Hematopoietic multipotent progenitor cell treated with erythropoietin and hydrocortisone succinate and interleukin-3 and kit ligand, for 17 days (in vitro differentiated cells): ENCODE measurements at places on chromosomes 3 and 15.

DNA sequence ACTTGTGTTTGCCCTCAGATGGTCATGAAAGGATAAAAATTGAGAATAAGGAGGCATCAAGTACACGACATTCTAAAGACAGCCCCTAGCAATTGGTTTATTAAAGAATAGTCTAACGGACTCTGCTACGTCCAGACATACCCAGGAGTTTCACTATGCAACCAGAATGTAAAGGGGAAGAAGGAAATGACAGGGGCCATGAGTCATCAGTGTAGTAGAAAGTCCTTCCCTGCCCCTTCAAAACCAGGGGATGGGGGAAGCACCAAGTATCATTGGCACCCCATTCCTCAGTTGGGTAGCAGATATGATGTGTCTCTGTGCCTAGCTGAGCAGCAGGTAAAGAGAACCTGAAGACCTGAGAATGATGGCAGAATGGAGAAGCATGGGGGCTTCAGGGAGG is 367.4 kb downstream of the IL20RB start:
- DNase-seq = no peak

DNA sequence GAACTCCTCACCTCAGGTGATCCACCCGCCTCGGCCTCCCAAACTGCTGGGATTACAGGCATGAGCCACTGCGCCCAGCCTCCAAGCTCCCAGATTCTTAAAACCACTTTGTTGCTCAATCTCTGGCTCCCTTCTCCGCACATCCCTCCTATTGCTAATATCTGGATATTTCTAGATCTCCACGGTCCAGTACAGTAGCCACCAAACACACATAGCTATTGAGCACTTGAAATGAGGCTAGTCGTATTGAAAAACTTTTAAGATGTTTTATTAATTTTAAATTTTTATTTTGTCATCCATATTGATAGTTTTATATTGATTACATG is 44.3 kb downstream of the SLC28A1 start:
- no peak for DNase-seq

DNA sequence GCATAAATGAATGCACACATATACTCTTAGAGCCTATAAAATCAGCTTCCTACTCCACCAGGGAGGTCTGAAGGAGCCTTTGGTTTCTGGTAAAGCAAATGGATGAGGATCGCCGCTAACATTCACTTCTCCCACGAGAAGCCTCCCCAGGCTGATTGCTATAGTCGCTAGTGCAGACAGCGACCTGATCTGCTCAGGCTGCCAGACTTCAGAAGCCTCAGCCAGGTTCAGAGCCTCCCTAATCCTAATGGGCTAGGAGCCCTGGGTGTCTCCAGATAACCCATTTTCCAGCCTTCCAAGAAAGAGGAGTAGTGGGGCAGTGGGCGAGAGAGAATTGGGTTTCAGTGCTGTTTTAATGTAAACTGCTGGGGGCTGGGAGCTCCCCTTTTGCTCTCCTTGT is 35.4 kb downstream of the TPM1 start:
- no peak for DNase-seq

DNA sequence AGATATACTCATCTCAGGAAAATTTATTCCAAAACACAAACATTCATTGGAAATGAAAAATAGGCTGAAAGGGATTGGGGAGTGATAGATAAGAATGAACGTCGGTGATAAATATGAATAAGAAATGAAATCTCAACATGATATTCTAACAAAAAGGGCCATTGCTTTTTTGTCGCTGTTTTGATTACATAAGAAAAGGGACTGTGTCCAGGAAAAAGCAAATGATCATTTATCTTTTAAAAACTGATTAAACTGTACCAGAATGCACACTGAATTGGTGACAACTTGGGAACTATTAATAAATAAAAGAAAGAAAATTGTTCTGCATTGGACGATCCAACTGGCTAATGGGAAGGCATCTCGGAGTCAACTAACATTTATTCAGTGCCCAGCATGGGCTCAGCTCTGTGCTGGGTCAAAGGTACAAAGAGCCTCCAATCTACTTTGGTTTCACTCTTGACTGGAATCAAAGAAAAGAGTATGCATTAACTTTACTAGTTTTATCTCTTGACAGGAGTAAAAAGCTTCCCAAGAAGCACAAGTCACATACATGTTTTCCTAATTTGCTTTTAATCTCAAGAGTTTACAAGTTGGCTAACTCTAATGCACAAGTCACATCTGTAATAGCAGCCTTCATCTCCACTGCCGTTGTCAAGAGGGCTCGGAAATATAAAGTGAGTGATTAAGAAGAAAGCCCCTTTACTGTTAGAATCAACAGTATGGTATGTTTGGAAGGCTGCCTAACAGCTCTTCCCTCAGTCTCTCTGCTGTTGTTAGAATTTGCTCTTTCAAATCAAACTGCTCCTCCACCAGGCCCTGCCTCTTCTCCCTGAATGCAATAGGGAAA is 280.0 kb downstream of the IGSF11 start:
- DNase-seq = no peak

GRCh38 chr3:18806633-18807032 is 341.7 kb upstream of the KCNH8 start:
- no peak for DNase-seq

DNA sequence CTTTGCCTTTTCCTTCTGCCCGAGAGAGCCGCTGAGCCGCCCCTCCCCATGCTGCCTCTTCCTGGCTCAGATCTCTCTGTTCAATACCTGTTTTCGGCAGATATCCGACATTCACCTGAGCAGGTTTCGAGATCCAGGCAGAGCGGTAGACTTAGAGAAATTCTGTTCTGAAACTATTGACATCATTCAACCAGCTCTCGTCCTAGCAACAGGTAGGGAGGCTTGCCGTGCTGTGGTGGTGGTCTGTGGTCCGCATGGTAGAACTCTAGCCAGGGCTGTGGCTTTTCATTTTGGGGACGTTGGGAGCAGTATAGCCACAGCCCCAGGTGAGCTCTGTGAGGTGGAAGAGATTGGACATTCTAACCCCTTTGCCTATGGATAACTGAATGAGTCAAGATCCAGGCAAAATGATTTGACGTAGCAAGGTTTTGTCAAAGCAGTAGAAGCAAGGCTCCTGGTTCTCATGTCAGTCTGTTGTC is 810 bp downstream of the TMEM62 start:
- no peak for DNase-seq

GRCh38 chr3:101171681-101172191 is 148.6 kb downstream of the IMPG2 start:
- no peak for DNase-seq

- DNase-seq = no peak
These were observed 35.7 kb upstream of the CPB1 start for GRCh38 chr3:148791920-148792319.

- DNase-seq = no peak
These were observed 66.9 kb downstream of the KCNAB1 start for GRCh38 chr3:156187146-156187769.

- DNase-seq = no peak
These were observed 47.4 kb upstream of the MANF start for GRCh38 chr3:51337666-51338065.

- DNase-seq = no peak
These were observed 152.8 kb downstream of the TIGIT start for GRCh38 chr3:114446600-114446999.

DNA sequence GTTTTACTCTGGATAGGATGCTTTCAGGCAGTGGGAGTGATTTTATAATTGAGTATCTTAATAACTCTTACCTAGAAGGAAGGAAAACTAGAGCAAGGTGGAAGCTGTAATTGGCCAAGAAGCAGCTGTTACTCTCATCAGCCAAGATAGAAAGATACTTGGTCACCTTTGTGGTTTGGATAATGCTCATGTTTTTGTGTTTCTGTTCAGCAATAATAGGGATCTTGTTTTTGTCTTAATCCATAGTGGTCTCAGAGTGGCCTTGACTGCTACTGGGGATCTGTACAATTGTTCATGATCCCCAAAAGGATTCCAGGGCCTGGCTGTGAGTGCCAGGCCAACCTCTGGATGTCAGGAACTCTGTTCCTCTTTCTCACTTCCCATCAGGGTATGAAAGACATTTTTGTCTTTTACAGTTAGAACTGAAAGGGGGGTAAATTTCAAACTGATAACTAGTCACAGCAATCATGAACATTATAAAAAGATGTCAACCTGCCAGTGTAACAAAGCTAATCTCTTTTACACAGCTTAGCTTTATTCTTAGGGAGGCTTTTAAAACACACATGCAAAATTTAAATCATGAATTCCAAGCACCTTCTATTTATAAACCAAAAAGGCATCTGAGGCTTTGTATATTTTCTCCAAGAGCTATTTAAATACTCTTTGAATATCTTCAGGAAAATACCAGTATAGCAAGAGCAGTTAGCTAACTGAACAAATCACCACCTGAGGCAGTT is 6.0 kb downstream of the UBL7 start:
- no peak for DNase-seq

DNA sequence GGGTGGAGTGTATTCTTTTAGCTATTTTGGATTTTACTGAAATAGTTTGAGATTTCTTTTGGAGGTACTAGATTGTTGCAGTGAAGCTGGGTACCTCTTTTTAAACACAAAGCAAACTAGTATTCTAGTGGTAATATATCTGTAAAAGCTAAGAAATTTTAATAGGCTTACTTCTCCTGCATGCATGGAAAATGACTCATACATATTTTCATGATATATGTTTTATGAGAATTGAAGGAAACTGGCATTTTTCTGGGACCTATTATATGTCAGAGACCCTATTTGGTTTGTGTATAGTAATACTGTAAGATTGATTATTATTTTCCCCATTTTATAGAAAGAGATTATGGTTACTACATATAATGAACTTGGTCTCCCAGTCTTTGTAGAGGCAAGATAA is 851.0 kb downstream of the DIPK2A start:
- no peak for DNase-seq

- no peak for DNase-seq
These were observed 170.6 kb upstream of the EPHA3 start for GRCh38 chr3:88936831-88937230.

GRCh38 chr15:90222547-90222946 is 11.2 kb downstream of the CIB1 start:
- DNase-seq = no peak

- no peak for DNase-seq
These were observed 118.4 kb upstream of the GPR149 start for GRCh38 chr3:154548341-154548740.

DNA sequence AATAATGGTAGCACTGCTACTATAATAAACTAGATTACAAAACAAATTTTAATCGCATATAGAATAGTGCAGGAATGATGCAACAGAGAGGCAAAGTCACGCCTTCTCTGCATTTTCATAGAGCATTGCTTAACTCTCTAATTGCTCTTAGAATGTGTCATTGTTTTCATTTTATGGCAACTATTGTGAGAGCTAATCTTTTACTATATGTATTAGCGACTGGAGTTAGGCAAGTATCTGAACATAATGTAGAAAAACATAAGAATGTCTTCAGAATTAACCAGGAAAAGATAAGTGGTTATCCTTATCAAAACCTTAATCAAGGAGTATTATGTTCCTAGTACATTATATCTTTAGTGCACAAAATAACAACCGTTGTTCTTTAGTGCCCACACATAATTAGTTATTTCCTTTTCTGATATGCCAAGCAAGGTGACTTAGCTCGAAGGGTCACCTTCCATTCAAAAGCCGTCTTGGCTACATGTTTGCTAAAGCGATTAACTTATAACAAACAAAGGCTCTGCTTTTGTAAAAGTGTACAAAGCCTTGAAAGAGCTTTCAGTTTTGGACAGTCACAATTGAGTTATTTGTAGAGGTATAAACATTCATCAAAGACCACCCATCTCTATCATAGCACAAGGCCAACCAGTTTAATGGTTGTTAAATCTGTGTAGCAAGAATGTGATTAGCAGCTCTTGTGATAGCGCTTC is 1328.9 kb downstream of the ROBO2 start:
- no peak for DNase-seq

DNA sequence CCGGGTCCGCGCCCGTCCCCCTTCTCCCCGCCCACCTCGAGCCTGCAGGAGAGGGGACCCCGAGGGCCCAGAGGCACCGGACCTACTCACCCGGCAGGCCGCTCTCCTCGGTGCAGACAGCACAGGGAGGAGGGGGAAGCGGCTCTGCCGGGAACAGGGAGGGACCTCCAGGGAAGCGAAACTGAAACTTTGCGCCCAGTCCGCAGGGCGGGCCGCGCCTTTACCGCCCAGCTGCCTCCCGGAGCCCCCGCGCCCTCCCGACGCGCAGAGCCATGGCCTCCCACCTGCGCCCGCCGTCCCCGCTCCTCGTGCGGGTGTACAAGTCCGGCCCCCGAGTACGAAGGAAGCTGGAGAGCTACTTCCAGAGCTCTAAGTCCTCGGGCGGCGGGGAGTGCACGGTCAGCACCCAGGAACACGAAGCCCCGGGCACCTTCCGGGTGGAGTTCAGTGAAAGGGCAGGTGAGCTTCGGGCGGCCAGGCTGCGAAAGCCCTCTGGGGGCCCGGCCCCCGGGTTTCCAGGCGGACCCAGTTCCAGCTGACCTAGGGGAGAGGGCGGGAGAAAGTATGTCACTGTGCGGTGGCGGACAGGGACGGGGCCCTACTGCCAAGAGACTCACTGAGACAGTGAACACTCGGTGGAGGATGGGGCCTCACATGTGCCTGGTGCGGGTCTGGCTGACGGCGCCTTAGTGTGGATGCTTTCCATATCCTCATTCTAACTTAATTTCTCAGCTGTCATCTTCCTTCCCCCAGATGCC is at the start of the genes DTX3L and PARP9:
TSS of gene DTX3L (plus strand) at position 184 of the 758 bp plus-strand sequence. CDS start at position 273, 89 bp downstream.
TSS of gene PARP9 (minus strand) at position 146 of the 758 bp plus-strand sequence. CDS start 4,680 bp downstream, outside the sequence.
- DNase-seq = peak; percentile 75

DNA sequence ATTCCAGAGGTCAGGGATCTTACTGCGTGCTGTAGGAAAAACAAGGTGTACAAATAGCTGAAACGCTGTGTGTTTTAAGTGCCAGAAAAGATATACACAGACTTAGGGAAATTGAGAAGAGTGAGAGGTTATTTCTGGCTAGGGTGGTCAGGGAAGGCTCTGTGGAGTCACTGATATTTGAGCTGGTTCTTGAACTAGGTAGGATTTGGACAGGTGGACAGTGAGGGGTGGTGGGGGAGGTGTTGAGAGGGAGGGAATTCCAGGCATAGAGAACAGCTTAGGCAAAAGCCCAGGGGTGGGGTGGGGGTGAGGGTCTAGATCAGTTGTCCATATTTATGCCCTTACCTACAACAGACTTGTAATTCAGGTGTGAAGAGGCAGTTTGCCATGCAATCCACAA is 7.0 kb downstream of the SEMA6D start:
- no peak for DNase-seq

GRCh38 chr15:61411902-61412510 is 182.9 kb upstream of the RORA start:
- DNase-seq = no peak

DNA sequence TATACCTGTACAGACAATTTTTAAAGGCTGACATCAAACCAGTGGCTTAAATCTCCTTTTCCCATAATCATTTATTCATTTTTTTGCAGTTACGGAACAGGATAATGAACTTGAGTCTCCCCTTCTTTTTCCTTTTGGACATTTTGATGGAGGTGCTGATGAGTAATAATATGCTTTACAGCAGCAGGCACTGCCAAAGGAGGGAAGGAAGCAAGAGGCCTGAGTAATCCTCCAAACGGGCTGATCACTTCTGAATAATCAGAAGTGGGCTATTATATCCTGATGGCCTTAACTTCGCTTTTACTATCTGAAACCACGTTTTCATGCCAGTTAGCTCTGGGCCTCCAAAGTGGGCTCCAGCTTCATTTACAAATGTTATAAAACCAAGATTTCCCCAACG is 527.2 kb downstream of the FOXP1 start:
- no peak for DNase-seq
